ENCODE measurements at places on chromosomes 5 and 9.

DNA sequence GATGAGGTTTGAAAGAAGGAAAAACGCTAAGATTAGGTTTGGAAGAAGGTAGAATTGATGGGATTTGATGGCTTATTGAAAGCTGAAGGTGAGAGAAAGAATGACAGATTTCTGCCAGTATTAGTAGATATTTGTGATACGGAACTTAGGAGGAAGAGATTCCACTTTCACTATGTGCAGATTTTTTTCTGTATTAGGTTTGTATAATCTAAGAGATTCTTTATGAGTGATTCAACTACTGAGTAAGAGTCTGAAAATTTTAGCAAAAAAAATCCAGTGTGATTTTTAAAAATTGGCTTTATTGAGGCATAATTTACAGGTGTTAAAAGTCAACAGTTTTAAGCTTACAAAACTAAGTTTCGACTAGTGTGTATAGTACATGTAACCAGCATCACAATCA, 54.1 kb downstream of the AP3S1 start:
- no peak for DNase-seq

- DNase-seq = no peak
Observed at GRCh38 chr9:89601306-89601705, 3.5 kb upstream of the GADD45G start.

DNA sequence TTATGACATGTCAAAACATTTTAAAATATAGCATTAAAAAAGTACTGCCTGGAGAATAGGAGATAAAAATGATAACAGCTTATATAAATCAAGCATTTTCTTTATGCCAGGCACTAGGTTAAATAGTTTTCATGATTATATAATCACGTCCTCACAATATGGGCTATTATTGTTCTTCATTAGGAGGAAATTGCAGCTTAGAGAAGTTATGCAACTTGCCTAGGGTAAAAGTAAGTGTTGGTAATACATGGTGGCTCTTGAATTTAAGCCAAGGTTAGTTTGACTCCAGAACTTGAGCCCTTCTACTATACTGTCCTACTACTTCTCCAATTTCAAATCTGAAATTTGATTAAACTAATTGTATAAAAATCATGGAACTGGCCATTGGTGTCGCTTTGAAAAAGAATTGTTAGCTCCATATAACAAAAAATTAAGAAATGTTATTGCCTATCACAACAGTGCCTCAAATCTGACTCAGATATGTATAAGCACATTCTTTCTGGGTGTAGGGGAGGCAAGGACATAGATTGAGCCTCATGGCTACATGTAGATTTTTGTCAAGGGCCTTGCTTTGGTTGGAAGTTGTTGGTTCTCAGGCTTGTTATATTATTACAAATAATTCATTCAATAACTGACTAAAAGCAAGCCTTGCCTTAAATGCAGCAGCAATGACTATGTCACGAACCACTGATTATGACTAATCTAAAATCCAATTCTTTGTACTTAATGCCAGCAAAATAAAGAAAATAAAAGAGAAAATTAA, 223.5 kb upstream of the DAB2 start:
- no peak for DNase-seq

DNA sequence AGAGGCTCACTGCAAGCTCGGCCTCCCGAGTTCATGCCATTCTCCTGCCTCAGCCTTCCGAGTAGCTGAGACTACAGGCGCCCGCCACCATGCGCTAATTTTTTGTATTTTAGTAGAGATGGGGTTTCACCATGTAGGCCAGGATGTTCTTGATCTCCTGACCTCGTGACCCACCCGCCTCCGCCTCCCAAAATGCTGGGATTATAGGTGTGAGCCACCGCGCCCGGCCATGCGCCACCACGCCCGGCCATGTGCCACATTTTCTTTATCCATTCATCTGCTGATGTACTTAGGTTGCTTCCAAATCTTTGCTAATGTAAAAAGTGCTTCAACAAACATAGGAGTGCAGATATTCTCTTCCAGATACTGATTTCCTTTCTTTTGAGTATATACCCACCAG, 408.6 kb downstream of the CAAP1 start:
- no peak for DNase-seq

- DNase-seq = no peak
Observed at GRCh38 chr5:60823574-60823973, 20.5 kb downstream of the ELOVL7 start.
